ENCODE measurements at places on chromosomes 2 and 18.

DNA sequence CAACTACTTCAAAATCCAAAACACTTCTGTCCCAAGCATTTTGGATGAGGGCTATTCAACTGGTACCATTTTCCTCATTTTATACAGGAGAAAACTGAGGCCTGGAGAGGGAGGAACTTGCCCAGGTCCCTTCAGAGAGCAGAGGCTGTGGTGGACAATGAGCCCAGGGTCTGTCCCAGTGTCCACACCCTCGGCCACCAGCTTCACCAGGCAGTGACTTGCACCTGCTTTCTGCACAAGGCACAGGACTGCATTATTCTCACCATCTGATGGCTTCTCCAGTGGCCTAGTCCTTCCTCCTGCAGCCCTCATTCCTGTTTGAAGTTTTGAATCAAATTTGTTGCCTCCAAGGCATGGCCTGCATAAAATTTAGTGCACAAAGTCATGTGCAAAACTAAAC is 53.3 kb downstream of the RNF144A start:
- no peak for DNase-seq

DNA sequence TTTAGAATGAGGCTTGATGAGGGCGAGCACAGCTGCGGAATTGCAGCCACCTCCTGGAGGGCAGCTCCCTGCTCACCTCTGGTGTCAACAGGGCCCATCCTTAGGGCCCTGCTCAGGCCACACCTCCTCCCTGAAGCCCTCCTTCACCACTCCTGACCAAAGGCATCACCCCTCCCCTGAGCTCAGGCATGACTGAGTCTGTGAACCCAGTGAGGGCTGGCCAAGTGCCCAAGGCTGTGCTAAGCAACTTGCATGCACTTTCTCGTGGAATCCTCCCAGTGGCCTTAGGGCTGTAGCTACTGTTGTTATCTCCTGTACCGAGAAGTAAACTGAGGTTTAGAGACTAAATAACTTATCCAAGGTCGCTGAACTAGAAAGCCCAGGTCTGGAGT is 101.7 kb downstream of the KLHL29 start:
- DNase-seq = no peak

- no peak for DNase-seq
Measured at GRCh38 chr2:37563375-37564015, 107.9 kb downstream of the CDC42EP3 start.

DNA sequence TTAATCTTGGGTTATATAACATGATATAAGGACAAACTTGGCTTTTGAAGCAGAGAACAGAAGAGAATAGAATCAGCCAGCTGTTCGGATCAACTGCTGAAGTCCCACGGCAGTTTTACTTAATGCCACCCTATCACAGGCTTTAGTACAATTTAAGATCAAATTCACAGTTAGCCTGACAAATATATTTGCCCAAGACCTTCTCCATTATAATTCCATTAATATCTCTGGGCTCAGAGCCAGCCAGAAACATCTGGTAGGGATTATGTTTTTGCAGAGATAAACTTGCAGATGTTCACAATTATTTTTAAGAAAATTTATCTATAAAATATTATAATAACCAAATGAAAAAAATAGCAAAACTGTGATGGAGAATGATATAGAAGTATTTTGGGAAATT is 381.4 kb downstream of the RAD51AP2 start:
- DNase-seq = no peak

DNA sequence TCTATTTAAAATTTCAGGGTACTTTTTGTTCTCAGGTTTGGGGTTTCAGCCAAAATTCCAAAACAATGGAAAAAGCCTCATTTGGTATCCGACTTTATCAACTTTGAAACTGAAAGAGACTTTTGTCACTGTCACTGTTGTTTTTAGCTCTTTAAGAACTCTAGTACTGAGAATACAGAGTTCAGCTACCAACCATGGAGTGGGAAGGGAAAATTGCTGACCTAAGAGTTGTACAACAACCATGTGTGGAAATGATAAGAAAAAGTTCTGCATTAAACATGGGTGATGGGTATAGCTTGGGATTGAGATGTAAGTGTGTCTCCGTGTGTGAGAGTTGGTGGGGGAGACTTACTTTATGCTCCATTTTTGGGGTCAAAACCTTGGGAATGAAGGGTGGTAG is 206.6 kb upstream of the LRATD1 start:
- no peak for DNase-seq

DNA sequence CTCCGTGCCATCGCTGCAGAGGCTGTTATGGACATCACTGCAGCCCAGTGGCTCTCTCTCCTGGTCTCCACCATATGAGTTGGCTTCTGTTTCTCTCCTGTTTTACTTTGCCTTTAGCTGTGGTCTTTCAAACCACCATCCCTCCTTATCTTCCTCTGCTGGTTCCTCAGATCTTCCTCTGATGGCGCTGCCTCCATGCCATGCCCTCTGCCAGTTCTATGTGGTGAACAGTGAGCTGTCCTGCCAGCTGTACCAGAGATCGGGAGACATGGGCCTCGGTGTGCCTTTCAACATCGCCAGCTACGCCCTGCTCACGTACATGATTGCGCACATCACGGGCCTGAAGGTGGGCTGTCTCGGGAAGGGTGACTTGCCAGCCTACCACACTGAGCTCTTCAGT is 13.1 kb downstream of the TYMS start:
- DNase-seq = no peak

DNA sequence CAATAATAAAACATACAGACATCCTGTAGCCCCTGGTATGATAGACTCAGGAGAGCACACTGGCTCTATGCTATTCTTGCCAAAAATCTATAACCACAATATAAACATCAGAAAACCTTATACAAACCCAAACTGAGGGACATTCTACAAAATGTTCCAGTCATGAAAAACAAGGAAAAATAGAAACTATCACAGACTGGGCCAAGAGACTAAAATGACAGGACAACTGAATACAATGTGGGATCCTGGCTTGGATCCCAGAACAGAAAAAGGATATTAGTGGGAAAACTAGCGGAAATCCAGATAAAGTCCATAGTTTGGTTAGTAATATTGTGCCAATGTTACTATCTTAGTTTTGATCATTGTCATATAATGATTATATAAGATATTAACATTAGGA is 29.6 kb upstream of the EPAS1 start:
- DNase-seq = no peak

- DNase-seq = no peak
Measured at GRCh38 chr18:59801576-59801975, 98.2 kb upstream of the PMAIP1 start.

DNA sequence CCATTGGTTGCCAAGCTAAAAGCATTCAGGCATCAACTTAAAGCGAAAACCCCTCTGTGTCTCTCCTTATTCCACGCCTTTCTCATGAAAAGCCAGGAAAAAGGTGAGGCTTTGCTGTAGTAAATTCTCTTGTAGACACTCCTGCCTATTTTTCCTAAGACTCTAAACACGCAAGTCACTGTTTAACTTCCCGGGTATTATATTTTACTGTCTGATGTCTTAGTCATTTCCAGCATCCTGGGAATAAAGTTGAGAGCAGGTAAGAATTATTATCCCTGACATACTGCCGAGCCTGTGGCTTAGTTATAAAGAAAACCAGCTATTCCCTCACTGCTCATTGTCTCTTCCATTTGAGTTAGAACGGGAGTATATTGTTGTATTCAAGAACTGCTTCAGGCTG is 112.4 kb upstream of the GATA6 start:
- DNase-seq = no peak

DNA sequence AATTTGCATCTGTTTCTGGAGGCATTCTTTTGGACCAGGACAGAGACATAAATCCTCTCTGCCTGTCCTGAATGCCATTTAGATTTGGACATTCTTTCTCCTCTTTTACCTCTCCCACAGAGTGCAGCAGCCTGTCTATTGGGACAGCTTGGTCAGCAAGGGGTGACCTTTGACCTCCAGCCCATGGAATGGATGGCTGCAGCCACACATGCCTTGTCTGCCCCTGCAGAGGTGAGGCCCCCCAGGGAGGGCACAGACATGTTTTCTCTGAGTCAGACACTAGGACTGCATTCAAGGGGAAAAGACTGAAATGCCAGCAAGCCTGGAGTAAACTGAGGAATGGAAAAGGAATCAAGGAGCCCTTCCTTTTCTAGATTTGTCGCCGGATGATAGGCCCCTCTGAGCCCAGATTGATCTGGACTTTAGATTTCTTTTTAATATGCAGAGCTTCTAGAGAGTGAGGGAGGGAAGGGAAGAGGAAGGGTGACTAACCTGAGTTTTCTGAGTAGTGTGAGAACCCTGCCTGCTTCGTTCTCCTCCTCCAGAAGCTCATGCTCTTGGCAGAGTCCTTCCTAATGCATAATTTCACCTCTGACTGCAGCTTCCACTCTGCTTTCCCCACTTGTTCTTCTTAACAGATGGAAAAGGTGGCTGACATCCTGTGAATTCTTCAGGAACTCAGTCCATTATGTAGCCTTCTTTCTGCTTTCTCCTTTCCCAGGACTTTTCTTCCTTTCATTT is 16.1 kb upstream of the TTLL4 start:
- DNase-seq = no peak

DNA sequence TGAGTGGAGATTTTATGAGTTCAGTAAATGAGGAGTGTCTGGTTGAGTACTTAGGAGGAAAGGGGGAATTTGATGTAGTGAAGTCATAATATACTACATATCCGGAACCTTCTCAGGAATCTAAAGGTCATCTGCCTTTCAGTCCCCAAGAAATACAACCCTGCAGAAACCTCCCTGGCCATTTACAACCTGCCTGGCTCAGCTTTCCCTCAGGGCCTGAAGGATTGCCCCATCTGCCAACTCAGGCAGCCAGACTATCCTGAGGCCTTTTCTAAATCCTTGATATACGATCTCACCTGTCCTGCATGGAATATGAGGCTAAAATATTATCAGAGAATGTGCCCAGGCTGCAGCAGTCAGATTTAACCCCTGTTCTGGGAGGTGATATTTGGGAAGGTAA is 165.4 kb upstream of the SPOPL start:
- DNase-seq = no peak

DNA sequence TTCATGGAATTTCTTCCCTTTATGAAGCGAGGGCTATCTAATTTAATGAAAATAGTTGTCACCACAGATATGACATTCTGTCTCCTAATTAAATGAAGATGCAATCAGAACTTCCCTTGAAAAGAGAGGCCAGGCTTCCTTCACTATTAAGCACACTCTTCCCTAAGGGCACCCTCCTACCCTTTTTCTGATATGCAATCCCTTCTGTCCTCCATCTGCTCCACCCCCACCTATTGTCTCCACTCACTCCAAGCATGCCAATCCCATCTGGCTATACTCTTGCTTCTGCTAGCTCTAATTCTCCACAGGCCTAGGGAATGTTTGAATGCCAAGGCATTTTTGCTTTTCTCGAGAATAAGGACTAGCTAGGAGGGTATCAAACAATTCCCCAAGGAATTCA is 818.4 kb upstream of the FSHR start:
- no peak for DNase-seq

DNA sequence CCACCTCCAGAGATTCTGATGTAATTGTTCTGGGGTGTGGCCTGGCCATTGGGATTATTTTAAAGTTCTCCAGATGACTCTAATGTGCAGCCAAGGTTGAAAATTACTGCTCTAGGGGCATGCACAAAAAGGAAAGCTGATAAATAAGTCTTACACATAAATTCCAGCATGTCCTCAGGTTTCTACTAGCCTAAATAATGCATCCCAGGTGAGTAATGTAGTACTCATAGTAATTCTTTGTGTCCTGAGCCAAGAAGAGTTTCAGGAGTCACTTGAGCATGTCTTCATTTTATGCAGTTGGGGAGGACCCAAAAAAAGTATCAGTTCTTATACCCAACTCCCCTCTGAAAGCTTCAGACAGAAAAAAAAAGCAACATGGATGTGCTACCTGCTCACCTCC is 130.1 kb upstream of the SP5 start:
- DNase-seq = no peak

DNA sequence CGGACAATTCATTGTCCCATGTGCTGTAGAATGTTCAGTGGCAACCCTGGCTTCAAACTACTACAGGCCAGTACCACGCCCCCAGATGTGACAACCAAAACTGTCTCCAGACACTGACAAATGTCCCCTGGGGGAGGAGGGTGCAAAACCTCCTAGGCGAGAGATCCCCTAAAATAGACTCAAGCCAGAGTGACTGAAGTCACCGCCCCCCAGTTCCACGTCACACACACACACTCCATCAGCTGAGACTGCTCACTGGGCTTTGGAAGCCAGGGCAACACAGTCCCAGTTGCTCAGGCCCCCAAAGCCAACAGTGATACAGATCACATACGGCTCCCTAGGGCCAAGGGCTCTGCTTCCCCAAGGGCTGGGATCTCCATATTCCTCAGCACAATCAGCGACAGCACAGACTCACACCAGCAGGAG is 19.1 kb downstream of the HDAC4 start:
- DNase-seq = peak; percentile 13

GRCh38 chr2:172834881-172835280 is 99.2 kb downstream of the RAPGEF4 start:
- DNase-seq = no peak

DNA sequence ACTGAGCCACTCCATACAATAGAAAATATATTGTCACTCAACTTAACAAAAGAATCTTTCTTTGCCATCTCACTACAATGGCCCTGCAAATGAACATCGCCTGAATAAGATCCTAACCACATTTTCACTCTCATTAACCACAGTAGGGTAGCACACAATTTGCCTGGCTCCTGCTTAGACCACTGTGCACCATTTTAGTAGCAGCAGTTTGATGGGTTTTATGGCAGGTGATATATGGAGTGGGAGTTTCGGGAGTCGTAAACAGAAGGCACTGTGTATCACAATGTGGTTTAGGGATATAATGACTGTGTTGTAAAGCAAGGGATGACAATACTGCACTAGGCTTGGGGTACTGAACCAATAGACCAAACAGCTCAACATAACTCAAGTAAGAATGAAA is 617.4 kb downstream of the BCL11A start:
- no peak for DNase-seq

- no peak for DNase-seq
Measured at GRCh38 chr2:134447669-134448068, 193.8 kb downstream of the MGAT5 start.

DNA sequence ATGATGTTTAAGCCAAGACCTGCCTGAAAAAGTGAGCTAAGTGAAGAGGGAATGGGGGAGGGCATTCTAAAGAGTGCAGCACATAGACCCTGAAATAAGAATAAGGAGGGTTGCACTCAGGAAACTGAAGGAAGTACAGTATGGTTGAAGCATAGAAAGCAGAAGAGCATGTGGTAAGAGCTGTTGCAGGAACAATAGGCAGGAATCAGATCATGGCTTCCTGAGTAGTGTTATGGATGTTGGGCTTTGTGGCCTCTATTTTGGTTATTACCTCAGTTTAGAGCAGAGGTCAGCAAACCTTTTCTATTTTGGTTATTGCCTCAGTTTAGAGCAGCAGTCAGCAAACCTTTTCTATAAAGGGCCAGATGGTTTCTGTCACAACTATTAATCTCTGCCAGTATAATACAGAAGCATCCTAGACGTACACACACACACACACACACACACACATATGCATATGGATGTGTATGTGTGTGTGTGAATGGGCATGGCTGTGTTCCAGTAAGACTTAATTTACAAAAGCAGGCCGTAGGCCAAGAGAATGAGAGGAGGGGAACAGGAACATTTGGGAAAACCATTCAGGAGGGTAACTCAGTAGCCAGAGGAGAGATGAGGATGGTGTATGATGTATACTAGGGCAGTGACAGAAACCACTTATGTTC is 91.1 kb upstream of the MYO3B start:
- no peak for DNase-seq

- DNase-seq = no peak
Measured at GRCh38 chr2:26786207-26787028, 562 bp downstream of the CENPA start.

- DNase-seq = no peak
Measured at GRCh38 chr18:4453874-4454536, 1.1 kb downstream of the DLGAP1 start.

- DNase-seq = no peak
Measured at GRCh38 chr18:55185391-55185790, 226.1 kb upstream of the CCDC68 start.

- no peak for DNase-seq
Measured at GRCh38 chr2:37623406-37623805, 48.0 kb downstream of the CDC42EP3 start.
